ENCODE measurements at places on chromosomes 2 and 18.

DNA sequence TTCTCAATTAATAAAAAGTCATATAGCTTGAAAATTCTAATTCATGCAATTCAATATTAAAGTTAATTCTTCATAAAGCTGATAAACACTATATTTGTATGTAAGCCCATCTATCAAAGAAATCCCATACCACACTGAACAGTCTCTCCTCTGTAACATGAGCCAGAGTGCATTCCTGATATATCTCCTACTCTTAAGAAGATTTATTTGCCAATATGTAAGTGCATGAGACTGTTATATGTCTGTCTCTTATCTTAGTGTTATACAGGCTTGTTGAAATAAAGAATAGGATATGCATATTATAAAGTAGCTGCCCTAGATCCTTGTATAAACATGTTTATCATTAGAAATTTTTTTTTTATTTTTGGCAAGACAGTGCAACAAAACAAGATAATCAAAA, 40.4 kb upstream of the TTC32 start:
- no peak for DNase-seq

GRCh38 chr18:61963705-61964104, 70.9 kb upstream of the RNF152 start:
- no peak for DNase-seq

- no peak for DNase-seq
These were observed 6.1 kb upstream of the PAX3 start for GRCh38 chr2:222304737-222305515.

GRCh38 chr2:175478096-175478768, 296.7 kb upstream of the ATP5MC3 start:
- no peak for DNase-seq

DNA sequence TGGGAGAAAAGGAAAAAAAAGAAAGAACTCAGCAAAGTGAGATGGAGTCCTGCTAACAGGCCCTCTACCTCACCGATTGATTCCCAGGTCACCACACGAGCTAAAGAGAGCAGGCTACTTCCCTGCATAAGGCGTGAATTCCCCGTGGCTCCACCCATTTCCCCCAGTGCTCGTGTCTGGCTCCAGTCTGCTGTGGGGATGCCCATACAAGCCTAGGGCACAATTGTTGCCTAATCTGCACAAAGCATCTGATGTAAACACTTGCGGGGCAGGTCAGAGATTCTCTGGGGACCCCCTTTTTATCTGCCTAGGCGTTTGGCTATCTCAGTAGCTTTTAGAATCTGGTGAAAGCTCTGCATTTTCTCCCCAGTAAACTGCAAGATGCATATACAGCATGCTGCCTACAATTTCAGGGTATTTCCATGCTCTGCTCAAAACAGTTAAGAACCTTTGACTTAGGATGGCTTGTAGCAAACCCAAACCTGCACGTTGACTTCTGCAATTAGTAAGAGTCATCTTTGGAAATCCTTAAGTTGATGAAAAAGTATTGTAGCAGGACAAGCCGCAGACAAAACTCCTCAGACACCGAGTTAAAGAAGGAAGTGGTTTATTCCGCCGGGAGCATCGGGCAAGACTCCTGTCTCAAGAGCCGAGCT, 34.8 kb downstream of the MYO3B start:
- no peak for DNase-seq

DNA sequence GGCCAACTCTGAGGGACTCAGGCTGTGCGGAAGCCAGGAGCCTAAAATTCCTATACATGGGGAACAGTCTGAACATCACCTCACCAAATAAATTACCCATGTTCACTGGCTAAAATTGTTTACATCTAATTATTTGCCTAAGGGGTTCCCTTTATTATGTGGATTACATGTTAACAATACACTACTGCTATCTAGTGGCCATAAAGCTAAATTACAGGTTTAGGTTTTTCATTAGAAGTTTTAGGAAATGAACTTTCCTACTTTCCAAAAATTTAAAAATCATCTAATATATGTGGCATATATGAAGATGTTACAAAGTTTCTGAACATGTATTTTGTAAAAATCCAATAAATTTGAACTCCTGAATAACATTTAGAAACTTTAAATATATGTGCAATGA, 40.3 kb downstream of the PLA2R1 start:
- DNase-seq: no peak

DNA sequence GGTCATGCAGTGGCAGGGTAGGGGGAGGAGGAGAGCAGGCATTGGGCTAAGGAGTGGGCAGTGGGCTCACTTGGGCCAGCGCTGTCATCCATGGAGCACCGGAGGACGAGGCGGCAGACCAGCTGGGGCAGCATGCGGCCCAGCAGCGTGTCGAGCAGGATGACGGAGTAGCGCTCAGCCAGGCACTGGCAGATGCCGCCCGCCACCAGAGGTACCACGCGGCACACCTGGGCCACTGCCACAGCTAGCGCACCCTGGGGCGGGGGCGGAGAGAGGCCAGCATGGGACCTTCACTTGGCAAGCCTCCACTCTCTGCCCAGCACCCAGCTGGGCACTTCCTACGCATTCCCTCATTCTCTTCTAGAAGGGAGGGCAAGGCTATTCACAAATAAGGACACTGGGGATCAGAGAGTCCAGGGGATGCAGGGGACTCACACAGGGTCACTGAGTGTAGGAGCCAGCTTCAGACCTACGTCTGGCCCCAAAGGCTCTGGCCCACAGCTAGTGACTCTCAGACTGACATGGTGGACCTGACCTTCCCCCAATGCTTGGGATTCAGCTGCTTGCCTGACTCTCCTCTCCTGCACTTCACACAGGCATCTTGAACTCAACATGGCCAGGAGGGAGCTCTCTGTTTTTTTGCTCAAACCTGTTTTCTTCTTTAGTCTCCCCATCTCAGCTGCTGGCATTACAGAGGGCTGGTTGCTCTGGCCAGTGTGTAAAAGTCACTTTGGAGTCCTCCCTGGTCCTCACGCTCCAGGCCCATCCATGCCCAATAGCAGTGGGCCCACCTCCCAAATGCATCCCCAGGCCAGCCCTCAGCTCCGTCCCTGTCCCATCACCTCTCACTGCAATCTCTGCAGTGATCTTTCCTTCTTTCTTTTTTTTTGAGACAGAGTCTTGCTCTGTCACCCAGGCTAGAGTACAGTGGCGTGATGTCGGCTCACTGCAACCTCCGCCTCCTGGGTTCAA, 4.1 kb downstream of the SFTPB start:
- DNase-seq: no peak

- DNase-seq: no peak
These were observed 24.8 kb upstream of the SCN7A start for GRCh38 chr2:166518634-166519390.

DNA sequence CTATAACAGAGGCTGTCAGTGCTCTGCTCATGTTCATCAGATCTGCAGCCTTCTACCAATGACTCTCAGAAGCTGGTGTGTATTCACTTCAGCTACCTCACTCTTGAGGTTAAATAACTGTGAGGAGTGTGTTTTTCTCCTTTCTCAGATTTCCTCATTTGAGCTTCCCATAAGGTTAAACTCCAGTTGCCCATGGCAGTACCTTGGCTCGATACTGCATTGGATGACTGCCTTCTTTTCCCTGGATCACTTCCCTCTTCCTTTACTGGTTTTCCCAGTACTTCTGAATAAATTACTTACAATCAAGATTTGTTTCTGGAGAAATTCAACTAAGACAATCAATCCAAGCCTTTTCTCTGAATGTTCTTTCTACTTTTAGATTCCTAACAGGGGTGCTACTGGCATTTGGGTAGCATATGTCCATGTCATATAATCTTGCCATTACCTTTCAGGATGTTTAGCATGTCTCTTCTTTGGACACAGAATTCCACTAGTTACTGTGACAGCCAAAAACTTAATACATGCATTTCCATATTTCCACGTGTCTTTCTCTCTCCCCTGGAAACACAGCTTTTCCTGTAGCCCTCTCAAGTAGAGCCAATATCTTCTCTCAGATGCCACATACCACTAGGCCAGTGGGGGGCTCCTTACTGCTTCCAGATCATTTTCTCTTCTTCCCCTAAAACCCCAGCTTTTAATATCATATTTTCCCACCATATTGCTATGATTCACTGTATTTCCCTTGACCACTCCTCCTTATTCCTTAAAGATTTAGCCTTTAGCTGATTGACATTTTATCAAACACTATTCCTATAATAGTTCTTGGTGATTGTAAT, 15.0 kb upstream of the SPOPL start:
- no peak for DNase-seq

GRCh38 chr18:1435487-1435886, 530.8 kb downstream of the ADCYAP1 start:
- DNase-seq: no peak

DNA sequence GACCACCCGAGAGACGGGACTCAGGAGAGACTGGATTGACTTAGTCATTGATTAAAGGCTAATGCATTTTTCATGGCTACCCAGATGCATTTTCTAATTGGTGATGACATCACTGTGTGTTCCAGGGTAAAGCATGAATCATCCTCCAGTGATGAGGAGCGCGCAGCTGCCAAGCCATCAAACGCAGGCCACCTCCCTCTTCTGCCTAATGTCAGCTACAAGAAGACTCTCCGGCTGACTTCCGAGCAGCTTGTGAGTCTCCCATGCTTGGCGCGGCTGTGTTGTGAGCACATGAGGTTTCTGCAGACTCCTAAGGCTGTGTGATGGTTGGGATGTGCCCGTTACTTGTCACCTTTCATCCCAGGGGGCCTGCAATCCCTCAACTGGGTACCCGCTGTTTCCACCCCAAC, 56.4 kb downstream of the LPIN1 start:
- peak; percentile 28 for DNase-seq

DNA sequence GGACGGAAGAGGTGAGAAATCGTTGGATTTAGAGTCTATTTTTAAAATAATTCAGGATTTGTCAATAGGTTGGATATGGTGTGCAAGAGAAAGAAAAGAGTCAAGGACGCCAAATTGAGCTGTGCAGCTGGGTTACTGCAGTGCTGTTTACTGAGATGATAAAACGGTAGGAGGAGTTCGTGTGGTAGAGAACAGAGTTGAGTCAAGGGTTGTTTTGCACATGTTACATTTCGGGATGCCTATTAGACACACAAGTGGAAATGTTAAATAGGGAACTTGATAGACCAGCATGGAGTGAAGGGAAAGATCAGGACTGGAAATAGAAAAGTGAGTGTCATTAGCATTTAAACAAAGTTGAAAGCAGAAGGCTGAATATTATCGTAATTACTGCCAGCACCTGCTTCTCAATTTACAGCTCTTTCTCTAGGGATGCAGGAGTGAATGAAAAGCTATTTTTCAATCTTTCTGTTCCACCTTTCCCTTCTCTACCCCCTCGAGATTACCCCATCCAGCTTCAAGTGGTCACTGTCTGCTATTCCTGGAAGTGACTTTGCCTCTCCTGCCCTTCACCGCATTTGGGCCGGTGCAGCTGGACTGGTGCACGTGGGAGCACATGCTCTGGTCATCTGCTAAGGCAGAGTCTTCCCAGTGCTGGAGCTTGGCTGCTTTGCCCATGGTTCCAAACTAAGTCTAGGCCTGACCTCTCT, 30.3 kb downstream of the GPR75 start:
- DNase-seq: no peak

GRCh38 chr18:5296706-5297320, 1.3 kb upstream of the ZBTB14 start:
- DNase-seq: peak; percentile 92

DNA sequence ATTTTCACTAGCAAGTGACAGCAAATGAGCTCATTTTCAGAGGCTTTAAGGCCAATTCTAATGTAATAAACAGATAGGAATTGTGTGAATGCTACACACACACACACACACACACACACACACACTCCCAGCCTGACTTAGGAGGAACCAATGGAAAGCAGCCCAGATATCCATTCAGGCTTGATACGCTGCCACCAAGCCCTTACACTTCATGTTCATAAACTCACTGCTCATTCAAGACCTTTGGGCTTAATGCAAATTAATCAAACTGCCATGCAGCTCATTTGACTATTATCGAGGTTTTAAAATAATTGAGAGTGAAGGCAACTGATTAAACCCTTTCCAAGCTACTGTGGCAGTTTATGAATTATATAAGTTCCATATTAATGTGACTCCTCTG, 298.9 kb upstream of the NCKAP5 start:
- no peak for DNase-seq

- no peak for DNase-seq
These were observed 68.9 kb upstream of the STPG4 start for GRCh38 chr2:47223980-47224379.

GRCh38 chr2:85585781-85586105, 1.5 kb downstream of the VAMP5 start:
- no peak for DNase-seq

GRCh38 chr2:172307800-172308199, 119.6 kb upstream of the ITGA6 start:
- no peak for DNase-seq

DNA sequence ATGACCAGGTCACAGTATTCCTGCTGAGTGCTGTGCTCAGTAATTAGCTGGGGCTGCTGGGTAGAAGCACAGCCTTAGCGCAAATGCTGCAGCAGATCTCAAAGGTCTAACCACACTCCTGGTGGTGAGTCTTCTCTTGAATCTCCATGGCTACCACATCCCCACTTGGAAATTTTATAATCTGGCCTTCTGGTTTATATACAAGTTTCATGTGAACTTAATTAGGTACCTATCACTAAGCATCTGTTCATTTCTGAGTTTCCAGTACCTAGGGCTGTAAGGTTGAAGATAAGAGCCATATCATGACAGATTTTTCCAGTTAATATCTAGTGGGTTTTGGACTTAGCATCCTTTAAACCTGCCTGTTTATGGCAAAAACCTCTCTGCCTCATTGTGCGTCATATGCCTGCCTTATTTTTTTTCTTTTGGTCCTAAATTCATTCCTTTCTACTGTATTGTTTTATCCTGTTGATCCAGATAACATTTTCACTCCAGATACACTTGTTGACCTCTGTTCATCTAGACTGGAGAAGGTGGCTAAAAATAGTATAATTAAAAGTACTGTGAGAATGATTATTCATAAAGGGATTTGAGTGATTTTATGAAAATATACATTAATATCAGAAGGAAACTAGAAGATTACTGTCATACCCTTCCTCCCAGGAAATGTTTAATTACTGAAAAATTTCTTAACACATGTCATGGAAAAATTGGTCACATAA, 168.4 kb upstream of the THUMPD2 start:
- no peak for DNase-seq

- no peak for DNase-seq
These were observed 35.7 kb upstream of the ALPP start for GRCh38 chr2:232342635-232343565.

DNA sequence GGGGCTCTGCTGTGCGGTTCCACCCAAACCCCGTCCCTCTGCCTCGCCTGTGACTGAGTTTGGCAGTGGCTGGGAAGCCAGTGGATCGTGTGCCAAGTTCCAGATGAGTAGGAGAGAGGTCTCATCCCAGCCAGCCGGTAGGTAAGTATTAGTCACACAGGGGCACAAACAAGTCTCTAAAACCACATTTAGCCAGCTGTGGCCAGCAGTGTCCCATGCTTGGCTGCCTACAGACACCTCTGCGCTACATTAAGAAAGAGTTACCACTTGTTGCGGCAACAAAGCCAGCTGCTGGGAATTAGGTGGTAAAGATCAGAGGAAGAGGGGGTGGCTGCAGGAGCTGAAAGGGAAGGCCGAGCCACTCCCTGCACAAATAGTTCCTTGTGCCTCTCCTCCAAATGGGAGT, 81.2 kb downstream of the GATA6 start:
- no peak for DNase-seq

GRCh38 chr2:240453461-240454105, 18.1 kb downstream of the GPC1 start:
- no peak for DNase-seq

- DNase-seq: no peak
These were observed 84.4 kb downstream of the TPGS2 start for GRCh38 chr18:36744261-36744876.

- peak; percentile 62 for DNase-seq
These were observed 99.4 kb downstream of the TFCP2L1 start for GRCh38 chr2:121185571-121186074.

All from coronary artery (tissue), 2 donors.